C1 segment of cervical spinal cord (tissue), 14 donors: ENCODE measurements at places on chromosomes 7 and 10.

- DNase-seq: no peak
These were observed 279.7 kb downstream of the AUTS2 start for GRCh38 chr7:69878015-69878414.

GRCh38 chr10:121589553-121589952 lies 8.7 kb downstream of the FGFR2 start:
- DNase-seq: no peak

GRCh38 chr10:102433619-102434046 lies 1.3 kb upstream of the CUEDC2 start:
- DNase-seq: no peak

DNA sequence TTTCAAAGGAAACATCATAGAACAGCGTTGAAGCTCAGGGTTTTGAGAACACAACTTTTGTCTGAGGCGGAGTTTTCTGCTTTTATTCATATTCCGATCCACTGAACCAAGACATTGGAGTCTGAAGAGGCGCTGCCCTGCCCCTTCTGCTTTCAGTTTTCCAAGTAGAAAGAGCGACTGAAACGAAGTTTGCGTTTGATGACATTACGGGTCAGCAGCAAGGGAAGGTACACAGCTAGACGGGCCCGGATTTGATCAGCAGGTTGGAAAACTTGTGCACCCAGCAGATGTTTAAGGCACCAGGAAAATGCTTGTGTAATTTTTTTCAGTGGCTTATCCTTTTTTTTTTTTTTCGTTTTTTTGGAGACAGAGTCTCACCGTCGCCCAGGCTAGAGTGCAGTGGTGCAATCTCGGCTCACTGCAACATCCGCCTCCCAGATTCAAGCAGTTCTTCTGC lies 720 bp downstream of the SUN1 start:
- no peak for DNase-seq

DNA sequence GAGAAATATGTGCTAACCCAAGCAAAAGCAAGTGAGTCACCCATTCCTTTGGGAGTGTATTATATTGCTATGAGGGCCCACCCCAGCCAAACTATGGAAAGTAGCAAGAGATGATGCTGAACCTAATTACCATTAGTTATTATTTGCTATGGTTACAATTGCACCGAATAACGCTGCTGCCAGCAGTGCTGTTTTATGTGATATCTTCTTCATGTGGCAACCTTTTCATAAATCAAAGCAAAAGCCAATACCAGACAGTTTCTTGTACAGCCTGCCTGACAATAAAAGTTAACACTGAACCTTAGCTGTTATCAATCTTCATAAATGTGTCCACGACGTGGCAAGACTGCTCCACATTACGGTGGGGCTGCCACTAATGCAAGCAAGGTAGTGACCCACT lies 241.7 kb upstream of the PLXNA4 start:
- no peak for DNase-seq

DNA sequence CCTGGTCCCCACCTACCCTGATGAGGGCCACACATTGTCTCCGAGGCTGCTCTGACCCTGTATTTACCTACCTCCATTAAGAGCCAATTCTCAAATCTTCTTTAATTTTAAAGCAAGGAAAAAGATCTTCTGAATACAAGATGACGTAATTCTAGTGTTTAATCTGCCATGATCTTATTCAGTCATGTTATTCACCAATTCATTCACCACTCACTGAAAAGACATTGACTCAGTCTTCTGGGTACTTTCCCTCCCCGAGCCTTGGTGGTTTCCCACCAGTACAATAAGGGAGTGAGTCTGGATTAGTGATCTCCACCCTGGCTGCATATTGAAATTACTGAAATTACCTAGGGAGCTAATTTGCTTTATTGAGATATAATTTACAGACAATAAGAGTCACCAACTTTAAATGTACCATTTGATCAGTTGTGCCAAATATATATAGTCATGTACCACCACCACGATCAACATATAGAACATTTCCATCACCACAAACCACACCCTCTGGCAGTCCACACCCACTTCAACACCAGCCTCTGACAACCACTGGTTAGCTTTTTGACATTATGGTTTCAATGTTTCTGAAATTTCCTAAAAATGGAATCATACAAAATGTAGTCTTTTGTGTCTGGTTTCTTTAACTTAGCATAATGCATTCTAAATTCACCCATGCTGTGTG lies 117.5 kb upstream of the UNC5B start:
- no peak for DNase-seq

- no peak for DNase-seq
These were observed 18.3 kb downstream of the STEAP1B start for GRCh38 chr7:22481726-22482125.

- DNase-seq: no peak
These were observed 14.8 kb upstream of the AKR1C3 start for GRCh38 chr10:5079306-5079830.

GRCh38 chr7:70303309-70303708 lies 705.0 kb downstream of the AUTS2 start:
- no peak for DNase-seq

- no peak for DNase-seq
These were observed 126.2 kb upstream of the NRP1 start for GRCh38 chr10:33460505-33461294.

- no peak for DNase-seq
These were observed 393 bp downstream of the ZNF467 start for GRCh38 chr7:149772956-149773434.

- no peak for DNase-seq
These were observed 41.2 kb downstream of the CAMK2B start for GRCh38 chr7:44284216-44284615.

DNA sequence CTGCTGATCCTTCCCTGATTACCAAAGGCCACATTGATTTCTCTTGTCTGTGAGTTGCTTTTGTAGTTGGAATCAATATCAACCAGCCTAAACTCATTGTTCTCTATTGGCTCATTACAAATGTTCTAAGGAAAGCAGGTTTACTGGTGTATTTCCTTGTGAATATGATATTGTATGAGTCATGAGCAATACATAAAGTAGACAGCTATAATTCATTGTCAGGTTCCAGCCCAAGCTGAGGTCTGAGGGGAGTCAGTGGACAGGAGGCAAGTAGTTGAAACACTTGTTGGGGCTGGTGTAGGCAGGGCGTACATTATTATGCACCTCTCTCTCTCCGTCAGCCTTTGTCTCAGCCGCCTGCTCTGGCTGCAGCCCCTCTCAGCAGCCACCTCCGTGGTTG lies 451.7 kb downstream of the IPMK start:
- no peak for DNase-seq

- no peak for DNase-seq
These were observed 43.8 kb downstream of the ETV1 start for GRCh38 chr7:13945670-13946069.

DNA sequence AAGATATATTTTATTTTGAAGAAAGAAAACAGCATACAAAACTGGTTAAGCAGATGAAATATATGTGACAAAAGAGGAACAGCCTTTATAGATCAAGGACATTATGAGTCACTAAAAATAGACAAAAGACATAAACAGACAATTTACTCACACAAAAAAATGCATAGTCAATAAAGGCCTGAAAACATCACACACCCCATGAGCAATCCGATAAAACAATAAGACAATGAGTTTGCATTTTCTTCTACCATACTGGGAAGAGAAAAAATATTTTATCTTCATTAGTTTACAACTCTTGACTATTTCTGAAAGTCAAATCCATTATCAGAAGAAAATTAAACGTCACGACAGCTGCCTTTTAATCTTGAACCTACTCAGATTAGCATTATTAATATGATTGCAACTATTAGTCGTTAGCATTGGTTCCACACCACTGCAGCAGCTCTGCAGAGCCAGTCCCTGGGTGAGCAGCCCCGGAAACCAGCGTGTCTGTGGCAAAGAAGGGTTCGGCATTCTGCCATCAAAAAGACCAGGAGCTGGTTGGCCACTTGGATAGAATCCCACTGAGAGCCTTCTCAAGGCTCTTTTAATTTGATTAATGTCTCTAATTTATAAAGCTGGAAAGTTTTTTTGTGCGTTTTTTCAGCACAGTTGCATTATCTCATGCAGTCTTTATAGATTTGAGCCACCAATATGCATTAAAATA lies 305.4 kb upstream of the SHH start:
- no peak for DNase-seq

- DNase-seq: no peak
These were observed 14.7 kb downstream of the PRLHR start for GRCh38 chr10:118580702-118581101.

GRCh38 chr10:77884181-77884580 lies 42.4 kb downstream of the DLG5 start:
- DNase-seq: no peak

DNA sequence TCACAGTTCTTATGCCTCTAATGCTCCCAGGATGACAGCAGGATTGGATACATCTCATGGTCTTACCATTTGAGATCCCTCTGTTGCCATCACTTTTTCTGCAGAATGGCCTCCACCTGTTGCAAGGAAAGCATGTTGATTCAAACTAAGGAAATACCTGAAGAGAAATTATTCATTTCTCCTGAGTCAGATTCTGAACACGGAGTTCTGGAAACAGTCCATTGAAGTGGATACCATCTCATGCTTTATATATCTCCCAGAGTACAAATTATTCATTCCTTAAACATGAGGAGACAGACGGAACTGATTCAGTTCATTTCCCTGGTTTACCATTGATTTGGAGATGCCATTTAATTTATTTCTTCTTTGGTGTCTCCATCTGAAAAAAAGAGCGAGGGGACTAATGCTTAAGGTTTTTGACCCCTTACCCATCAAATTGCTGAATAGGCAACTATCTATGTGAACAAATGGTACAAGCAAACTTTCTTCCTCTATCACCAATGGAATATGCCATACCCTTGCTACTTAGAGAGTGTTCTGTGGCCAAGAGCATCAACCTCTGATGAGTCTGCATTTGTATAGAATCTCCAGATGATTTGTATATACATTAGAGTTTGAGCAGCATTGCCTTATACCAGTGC lies 305.0 kb upstream of the LRGUK start:
- no peak for DNase-seq

DNA sequence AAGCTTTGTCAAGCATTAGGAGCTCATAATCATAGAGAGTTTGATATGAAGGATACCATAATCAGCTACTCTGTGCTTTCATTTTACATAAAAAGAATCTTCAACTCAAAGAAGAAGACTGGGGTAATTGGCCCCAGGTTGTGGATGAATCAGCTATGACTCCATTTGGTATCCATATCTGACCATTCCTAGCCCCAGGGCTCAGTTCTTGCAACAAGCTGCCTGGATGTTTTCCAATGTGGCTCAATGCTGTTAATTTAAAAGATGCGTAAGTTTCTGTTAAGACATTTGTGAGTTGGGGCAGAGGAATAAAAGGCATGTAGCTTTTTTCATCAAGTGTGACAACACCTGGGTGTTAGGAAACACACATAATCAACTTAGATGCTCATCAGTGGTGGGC lies 951.1 kb downstream of the NRG3 start:
- no peak for DNase-seq

- no peak for DNase-seq
These were observed 46.2 kb downstream of the RBM17 start for GRCh38 chr10:6135039-6135438.

- DNase-seq: no peak
These were observed 49.1 kb downstream of the STAM start for GRCh38 chr10:17693009-17693408.

DNA sequence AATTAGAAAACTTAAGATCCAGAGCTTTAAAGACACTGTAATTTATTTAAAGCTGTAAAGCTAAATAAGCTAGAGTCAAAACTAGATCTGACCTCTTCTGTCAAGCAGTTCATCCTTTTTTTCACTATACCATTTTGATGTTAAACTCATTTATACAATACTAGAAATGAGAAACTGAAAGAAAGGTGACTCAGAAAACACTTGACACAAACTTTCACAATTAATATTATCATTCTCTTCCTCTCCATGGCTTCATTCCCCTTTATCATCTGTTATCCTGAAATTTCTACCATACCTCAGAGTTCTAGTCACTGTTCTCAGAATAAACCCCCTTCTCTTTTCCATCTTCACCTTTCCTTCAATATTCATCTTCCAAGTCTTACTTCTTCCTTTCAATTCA lies 1.3 kb downstream of the FIGNL1 start:
- no peak for DNase-seq

GRCh38 chr7:30462179-30462578 lies 16.4 kb downstream of the NOD1 start:
- DNase-seq: no peak

GRCh38 chr7:123538897-123539296 lies 4.5 kb upstream of the IQUB start:
- DNase-seq: no peak
